Erythroblast (primary cell): ENCODE measurements at places on chromosomes 6 and 20.
A peak's percentile ranks its signal among the peaks of the same experiment; 100 is the strongest.

DNA sequence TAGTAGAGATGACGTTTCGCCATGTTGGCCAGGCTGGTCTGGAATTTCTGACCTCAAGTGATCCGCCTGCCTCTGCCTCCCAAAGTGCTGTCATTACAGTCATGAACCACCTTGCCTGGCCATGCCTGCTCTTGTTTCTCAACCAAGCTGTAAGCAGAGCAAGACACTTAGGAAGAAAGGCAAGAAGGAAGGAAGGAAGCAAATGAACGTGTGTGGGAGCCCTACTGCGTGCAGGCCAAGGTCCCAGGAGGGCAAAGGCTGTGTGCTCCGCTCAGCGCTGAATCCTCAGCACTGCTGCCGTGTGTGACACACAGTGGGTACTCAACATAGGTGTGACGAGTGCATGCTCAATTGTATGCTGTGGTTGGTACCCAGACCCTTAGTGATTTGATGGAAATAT, 47.4 kb downstream of the SULF2 start:
- DNase-seq, result no peak

DNA sequence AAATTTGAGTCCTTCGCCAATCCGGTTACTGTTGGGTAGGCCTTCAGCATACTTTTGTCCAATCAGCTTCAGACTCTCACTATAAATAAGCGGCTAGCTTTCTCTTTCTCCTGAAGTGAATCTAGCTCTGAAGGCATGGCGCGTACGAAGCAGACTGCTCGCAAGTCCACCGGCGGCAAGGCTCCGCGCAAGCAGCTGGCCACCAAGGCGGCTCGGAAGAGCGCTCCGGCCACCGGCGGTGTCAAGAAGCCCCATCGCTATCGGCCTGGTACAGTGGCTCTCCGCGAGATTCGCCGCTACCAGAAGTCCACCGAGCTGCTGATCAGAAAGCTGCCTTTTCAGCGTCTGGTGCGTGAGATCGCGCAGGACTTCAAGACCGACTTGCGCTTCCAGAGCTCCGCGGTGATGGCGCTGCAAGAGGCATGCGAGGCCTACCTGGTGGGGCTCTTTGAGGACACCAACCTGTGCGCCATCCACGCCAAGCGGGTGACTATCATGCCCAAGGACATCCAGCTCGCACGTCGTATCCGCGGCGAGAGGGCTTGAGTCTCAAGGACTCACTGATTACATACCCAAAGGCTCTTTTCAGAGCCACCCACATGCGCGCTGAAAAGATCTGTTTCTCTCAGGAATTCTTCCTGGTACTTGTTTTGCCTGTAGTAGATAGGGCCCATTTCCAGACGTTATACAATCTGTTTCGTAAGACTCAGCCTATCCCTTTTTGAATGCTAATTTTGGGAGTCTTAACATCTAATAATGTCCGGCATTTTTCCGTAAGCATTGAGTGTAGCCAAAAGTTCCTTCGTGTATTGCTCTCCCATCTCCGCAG, 102.0 kb downstream of the OR2B2 start:
- peak; percentile 97 for DNase-seq

- DNase-seq, result no peak
Measured at GRCh38 chr6:35599761-35600658, 87.3 kb upstream of the TULP1 start.

- DNase-seq, result no peak
Measured at GRCh38 chr6:83309344-83309743, 116.2 kb downstream of the RWDD2A start.

DNA sequence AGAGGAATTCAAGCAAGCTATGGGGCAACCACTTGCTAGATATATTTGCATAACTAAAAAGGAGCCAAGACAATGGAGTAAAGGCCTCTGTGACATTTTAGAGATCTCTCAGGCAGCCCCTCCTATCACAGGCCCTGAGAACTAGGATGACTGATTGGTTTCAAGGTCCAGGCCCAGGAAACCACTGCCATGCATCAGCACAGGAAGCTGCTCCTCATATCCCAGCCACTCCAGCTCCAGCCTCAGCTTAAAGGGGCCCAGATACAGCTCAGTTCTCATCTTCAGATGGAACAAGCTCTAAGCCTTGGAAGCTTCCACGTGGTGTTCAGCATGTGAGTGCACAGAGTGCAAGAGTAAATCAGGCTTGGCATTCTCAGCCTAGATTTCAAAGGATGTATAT, 21.1 kb upstream of the THBS2 start:
- DNase-seq, result no peak

DNA sequence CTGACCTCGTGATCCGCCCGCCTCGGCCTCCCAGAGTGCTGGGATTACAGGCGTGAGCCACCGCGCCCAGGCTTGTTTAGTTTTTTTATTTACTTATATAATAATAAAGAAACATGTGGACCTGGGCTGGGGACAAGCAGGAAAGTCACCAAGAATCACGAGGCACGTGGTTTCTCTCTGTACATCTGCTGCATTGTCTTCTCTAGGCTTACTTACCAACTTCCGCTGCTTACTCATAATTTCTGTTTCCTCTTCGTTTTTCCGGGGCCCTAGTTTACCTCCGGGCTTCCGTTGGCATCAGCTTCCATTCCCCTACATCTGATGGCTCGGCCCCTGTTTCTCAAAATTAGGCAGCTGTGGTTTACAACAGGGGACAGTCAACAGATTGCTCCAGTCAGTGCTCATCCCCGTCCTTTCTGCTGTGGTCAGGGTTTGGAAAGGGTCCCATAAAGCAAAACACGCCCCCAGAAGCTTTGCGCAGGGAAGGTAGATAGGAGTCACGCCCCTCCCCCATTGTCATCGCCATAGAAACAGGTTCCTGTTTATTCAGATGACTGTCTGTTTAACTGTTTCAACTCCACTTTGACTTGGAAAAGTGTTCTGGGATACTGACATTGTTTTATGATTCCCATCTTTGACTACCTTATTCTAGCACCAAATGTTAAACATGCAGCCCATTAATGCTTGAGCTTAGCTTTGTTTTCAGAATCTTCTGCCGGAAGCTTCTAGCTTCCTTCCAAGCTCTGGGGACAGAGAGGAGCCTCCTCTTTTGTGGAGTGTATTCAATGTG, 31.9 kb upstream of the TXLNB start:
- peak; percentile 46 for DNase-seq
